ENCODE measurements at places on chromosomes 1 and 21.

DNA sequence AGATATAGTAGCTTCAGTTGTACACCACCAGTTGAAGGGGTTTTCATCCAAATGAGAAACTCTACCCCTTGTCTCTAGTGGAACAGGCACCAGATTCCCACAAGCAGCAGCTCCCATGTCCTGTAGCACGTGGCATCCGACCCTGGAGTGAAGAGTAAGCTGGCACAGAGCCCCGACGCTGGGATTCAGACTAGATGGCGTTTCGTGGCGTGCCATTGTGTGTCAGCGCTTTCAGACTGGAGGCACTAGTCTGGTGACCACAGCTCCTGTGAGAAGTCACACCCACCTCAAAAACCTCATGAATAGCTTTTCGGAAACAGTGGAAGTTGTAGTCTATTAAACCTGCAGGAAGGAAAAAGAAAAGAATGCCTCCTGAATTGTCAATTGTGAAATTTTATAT, 20.2 kb downstream of the RRAGC start:
- no peak for DNase-seq

- no peak for DNase-seq
These were observed 267.2 kb upstream of the SGIP1 start for GRCh38 chr1:66266756-66267155.

DNA sequence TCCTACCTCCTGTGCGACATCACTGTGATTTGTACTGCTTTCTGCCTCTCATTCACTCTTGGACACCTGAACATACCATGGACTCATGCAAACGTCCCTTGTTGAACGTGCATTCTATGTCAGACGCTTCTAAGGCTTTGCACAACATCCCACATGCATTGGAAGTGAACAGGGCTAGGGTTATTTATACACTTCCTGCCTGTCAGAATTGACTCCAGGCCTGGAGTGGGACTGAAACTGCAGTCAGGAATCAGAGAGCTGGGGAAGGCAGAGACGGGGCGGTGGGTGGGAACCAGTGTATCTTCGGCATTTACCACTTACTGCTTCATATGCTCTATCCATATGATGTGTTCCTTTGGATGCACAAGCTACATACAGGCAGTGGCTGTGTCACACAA, 81.4 kb upstream of the GALNT2 start:
- no peak for DNase-seq

DNA sequence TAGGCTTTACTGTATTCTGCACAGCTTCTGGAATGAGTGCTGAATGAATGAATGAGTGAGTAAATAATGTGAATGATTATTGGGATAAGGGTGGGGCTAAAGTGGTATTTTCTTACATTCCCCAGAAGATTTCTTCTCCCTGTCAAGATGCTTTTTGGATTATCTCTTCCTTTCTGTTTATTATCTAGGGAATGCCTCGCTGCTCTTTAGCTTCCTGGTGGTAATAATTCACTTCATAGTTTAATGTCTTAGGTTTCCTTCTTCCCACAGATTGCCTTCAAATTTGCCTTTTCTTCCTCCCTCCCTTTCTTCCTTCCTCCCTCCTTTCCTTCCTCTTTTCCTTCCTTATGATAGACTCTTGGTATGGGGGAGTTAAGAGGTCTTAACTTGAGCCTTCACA, 24.0 kb downstream of the DDR2 start:
- DNase-seq: no peak

GRCh38 chr1:39977202-39977601, 22.3 kb downstream of the MFSD2A start:
- no peak for DNase-seq

DNA sequence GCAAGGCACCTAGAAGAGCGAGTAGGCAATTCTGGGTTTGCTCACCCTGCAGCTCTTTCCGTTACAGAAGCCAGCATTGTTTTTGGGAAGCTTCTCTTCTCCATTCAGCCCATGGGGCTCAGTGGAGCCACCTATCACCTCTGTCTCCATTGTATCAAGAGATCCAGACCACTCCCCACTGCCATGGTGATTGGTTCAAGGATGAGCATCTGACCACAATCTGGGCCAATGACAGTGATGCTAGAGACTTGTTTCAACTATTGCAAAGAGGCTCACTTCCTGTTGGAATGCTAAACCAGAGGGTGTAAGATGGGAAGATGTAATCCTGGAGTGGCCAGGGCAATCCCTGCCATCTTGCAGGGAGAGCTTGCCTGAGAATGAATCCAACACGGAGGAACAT, 6.6 kb downstream of the SPATA21 start:
- peak; percentile 44 for DNase-seq

- DNase-seq: peak; percentile 25
These were observed 250.6 kb downstream of the PRDM2 start for GRCh38 chr1:13950637-13951036.
